ENCODE measurements at places on chromosomes 1 and 21.

GRCh38 chr1:66750577-66750976, 1.7 kb upstream of the DYNLT5 start:
- DNase-seq = no peak

GRCh38 chr1:20983297-20983889, 193.3 kb downstream of the EIF4G3 start:
- DNase-seq = no peak

DNA sequence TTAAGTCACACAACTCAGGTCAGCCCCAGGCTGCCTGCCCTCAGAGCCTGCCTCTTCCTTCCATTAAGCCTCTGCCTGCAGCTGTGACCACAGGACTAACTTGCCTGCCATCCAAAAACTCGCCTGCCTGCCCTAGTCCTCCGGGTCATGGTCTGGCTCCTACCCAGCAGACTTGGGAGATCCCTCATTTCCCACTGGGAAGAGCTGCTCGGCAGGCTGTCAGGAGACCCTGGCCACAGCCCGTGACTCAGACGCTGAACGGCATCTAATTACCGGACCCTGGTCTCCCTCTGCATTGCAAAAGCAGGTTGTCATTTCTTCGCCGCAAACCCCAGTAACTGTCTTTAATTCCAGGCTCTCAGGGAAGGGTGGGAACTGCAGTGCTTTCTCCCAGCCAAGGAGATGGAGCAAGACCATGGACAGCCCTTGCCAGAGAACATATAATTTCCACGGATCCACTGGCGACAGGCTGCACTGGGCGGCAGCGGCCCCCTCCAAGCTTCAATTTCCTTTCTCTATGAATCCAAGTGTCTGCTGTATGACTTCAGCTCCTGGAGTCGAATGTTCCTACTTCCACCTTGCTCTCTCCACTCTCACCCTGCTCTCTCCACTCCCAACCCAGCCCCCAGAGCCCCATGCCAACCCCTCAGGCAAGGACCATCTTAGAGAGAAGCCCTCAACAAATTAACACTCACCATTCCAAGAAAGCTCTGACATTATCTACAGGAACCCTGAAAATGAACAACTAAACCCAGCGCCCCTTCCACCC, 20.4 kb downstream of the OLFML2B start:
- no peak for DNase-seq

DNA sequence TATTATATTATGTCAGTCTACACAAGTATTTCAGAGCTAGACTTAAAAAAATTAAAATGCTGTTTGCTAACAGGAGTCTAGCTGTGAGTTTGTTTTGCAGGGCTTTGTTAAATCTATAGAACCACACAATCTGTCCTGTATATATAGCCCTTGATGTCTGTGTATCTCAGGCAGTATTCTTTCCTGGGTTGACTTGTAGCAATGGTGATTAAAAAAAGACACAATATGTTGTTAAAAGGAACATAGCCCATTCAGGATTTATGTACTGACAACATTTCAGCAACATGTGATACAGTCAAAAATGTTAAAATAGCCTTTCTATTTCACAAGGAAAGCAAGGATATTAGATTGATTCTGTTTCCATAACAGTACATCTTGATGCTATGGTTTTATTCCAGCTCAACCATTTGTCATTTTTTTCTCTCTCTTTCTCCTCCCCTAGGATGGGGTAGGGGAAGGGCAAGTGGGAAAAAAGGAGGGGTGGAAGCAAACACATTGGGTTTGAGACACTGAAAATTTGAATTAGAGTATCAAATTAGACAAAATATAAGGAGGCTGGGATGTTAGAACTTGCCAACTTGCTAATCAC, 139.2 kb downstream of the DSCAM start:
- no peak for DNase-seq

GRCh38 chr1:43206600-43207228, 34.6 kb downstream of the CFAP57 start:
- DNase-seq = no peak

DNA sequence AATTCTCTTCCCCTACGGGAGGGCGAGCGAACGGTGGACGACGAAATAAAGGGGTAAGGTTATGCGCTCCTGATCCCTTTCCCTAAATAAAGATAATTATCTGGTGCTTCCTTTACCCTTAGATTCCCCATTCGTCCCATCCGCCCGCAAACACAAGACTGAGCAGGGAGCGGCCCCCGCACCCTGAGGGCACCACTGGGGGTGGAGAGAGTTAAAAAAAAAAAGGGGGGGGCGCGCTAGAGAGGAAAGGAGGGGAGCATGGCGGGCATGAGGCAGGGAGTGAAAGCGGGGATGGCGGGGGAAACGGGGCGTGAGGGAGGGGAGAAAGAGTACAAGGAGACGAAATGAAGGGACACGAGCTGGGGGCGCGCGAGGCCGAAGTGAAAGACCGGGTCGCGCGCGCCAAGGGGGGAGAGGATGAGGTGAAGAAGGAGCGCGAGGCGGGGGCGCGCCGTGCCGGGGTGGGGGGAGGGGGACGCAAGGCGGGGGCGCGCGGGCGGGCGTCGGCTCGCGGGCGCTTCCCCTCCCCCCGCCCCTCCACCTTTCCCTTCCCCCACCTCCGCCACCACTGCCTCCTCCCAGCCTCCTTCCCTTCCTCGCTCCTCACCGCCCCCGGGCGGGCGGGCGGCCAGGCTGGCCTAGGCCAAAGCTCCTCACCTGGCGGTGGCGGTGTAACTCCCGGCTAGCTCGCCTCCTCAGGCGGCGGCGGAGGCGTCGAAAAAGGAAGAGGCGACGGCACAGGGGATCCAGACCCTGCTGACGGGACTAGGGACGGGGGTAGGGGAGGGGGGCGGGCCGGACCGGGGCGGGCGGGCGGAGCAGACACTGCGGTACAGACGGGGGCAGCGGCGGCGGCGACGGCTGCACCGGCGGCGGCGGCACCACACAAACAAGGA, 448 bp downstream of the GATAD2B start:
- no peak for DNase-seq

DNA sequence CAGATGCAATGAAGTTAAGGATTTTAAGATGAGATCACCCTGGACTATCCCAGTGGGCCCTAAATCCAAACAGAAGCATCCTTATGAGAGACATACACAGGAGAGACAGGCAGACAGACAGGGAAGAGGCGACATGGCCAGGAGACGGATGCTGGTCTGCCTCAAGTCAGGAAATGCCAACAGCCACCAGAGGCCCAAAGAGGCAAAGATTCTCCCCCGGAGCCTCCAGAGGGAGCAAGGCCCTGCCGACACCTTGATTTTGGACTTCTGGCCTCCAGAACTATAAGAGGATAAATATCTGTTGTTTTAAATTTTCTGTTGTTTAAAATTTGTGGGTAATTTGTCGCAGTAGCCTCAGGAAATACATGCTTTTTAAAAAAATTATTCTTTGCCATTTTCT, 116.4 kb downstream of the GLIS1 start:
- no peak for DNase-seq

GRCh38 chr21:44947111-44947929, 7.5 kb downstream of the SLX9 start:
- DNase-seq = no peak

DNA sequence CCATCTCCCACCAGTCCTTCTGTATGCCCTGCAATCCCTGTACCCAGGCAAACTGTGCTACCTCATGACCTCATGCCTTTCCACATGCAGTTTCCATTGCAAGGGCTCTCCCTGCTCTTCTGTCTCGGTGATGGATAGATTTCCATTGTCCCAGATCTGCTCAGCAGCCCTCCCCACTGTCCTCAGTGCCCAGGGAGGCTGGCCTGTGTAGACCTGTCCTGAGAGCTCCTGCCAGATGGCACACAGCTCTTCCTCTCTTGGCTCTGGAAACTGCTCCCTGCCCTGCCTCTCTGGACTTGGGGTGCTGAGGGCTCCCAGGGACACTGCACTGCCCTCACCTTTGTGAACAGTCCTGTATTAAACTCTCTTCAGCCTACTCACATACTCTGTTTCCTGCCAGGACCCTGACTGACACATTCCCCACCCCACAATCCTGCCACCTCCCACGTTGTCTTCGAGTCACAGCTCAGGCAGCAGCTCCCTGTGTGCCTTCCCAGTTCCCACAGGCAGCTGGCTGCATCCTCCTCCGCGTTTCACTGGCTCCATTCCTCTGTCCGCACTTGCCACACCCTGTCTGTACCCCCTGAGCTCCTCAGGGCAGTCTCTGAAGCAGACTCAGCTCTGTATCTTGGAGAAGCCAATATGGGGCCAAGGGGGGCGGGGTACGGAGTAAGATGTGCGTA, 57.0 kb downstream of the SPATA46 start:
- no peak for DNase-seq

DNA sequence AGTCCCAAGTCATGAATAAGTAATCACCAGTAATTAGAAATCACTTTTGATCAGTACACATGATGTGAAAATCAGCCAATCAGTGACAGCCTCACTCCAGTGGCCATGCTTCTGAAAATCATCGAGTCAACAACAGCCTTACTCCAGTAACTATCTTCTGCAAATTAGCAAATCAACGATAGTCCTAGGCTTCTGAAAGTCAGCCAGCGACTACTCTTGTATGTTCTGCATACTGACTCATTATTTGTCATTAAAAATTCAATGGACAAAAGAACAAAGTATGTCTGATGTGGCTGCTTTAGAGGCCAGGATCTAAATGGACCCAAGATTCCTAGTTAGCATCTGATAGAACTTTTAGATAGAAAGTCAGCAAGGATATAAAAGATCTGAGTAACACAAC, 102.5 kb downstream of the GPR52 start:
- no peak for DNase-seq

DNA sequence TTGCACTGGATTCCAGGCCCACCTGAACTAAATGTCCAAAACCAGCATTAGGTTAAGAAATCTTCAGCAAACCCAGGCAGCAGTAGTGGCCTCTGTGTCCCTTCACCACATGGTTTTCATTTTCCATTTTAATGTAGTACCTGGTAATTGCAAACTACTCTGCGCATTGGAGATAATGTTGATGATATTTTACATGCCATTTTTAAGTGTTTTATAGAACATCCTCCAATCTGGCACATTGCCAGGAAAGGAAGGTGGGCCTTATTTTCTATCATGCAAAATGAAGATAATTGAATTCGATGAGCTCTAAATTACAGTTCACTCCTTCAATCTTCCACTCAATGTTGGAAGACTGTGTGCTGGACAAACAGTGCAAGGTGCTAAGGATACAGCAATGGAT, 89.5 kb downstream of the ZC3H11B start:
- DNase-seq = no peak

DNA sequence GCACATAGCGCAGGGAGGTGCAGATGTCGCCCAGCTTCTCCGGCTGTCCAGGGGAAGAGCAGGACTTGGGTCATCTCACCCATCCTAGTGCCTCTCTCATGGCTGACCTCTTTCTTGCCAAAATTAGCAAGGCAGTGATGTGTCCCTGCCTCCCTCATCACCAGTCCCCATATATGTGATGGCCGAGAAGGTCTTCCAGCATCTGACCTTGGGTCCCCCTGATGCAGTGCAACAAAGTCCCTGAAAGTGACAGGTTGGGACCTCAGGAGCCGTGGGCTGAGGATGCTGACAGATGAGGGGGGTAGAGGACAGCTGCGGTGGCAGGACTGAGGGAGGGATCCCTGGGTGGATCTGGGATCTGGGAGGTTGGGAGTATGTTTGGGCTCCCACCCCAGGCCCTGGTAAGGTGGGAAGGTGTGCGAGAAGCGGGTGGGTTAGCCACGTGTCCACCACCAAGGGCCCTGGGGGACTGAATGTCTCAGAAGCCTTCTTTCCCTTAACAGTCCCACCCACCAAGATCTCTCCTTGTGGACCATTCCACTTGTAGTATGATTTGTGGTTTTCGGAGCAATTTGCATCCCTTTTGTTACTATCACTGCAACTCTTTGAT, 109.7 kb downstream of the SYT2 start:
- DNase-seq = no peak

GRCh38 chr1:72357411-72357810, 75.1 kb upstream of the NEGR1 start:
- DNase-seq = no peak

Measured in activated T-cell treated with anti-CD3 and anti-CD28 coated beads, Interleukin-2, amount 50 U/mL, for 24 hours (primary cell).